T-helper 17 cell (primary cell): ENCODE measurements at places on chromosomes 3 and 15. TPM values are rescaled to one million over a fixed set of nuclear protein-coding genes. Genes with fewer than 3 reads are reported as not detected.

The EIF4A2 gene
- total RNA-seq = 874 TPM

The DAZL gene
- not detected for total RNA-seq

The DOCK3 gene
- total RNA-seq = 1.9 TPM

The CRYGS gene
- total RNA-seq = 2.7 TPM

The TUSC7 gene
- not detected for total RNA-seq

The SAMD7 gene
- not detected for total RNA-seq

The EPHB3 gene
- total RNA-seq = not detected

The CCK gene
- total RNA-seq = not detected

The HIGD2B gene
- total RNA-seq = not detected

DNA sequence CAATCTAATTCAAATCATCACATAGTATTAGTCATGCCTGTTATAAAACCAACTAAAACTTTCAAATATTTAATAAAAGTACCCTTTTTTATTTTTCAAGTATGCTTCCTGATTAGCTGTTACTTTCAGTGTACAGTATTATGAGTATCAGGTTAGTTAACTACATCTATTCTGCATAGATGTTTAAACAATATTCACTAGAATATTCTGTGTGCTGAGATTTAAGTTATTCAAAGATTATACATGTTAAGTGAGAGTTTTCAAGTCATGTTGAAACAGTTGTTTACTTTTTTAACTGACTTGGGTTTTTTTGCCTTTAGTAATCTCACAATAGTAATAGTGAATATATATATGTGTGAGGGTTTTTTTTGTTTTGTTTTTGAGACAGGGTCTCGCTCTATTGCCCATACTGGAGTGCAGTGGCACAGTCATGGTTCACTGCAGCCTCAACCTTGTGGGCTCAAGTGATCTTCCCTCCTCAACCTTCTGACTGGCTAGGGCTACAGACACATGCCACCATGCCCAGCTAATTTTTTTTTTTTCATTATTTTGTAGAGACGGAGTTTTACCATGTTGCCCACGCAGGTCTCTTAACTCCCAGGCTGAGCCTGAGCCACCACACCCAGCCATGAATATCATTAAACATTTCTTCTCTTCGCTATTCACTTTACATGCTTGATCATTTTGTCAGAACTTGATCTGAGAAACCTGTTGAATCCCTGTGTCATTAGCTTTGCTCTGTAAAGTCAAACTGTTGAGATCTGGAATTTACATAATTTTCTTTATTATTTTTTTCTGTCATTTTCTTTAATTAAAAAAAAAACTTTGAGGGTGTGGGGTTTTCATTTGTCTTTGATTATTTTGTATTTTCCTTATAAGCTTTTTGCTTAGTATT, 286.2 kb upstream of the UBE2E1 start:
- H3K27ac ChIP-seq = no peak overlapping the region
- DNase-seq = no peak
- H3K36me3 ChIP-seq = no peaks in the 10 kb centered on the region
- H3K4me3 ChIP-seq = no peak overlapping the region
- peaks cover 2% of the 10 kb centered on the region for H3K4me1 ChIP-seq

GRCh38 chr15:70559265-70560239, 203.8 kb downstream of the UACA start:
- H3K27me3 ChIP-seq = no peaks in the 10 kb centered on the region
- H3K4me3 ChIP-seq = no peak overlapping the region
- peaks cover 18% of the 10 kb centered on the region for H3K4me1 ChIP-seq
- H3K27ac ChIP-seq = no peak overlapping the region
- H3K36me3 ChIP-seq = no peaks in the 10 kb centered on the region

GRCh38 chr3:89527736-89528305, 420.4 kb downstream of the EPHA3 start:
- H3K4me3 ChIP-seq = no peak overlapping the region
- H3K36me3 ChIP-seq = no peaks in the 10 kb centered on the region
- H3K4me1 ChIP-seq = no peaks in the 10 kb centered on the region

DNA sequence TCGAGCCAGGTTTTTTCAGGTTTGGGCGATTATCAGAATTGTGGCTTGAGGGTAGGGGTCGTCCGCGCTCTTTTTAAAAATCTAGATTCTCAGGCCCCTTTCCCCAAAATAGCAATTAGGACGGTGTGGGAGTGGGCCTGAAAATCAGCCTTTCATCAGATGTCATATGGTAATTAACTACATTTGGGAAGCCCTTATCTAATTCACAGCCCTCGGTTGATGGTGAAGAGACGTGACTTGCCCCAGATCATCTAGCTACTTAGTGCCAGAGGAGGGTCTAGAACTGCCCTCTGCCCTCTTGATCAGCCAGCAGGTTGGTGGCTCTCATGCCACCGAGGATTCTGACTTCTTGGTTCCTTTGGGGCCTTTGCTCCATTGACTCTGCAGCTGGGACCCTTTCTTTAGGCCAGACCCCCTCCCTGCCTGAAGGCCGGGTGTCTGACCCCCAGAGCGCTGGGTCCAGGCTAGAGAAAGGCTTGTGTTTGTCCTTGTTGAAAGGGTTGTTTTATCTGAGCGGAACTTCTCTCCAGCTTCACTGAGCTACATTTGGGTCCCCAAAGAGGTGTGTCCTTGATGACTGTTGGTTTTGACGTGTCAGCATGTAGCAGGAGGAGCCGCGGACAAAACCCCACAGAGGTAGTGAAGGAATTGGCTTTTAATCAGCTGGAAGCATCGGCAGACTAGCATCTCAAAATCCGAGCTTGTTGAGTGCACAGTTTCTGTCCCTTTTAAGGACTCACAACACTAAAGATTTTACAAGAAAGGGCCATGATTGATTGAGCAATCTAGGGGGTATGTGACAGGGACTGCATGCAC, 857 bp downstream of the AEN start:
- H3K27me3 ChIP-seq = peaks cover 7% of the 10 kb centered on the region
- peaks cover 43% of the 10 kb centered on the region for H3K4me1 ChIP-seq
- peak overlapping the region; percentile 96 for H3K4me3 ChIP-seq
- peaks cover 5% of the 10 kb centered on the region for H3K36me3 ChIP-seq
- DNase-seq = no peak

DNA sequence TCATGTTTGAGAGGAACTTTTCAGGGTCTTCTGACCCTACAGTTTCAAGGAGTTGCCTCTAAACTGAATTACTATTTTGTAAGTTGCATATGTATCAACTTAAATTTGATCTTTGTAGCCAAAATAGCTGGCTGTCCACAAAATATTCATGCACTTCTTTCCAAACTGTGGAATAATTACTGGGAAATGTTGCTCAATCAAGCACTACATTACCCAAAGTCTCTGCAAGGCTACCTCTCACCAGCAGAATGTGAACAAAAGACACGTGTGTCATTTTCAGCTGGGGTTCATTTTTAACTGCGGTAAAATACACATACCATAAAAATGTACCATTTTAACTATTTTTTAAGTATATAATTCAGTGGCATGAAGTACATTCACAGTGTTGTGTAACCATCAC, 320.4 kb downstream of the CTNNB1 start:
- no peak overlapping the region for H3K27ac ChIP-seq
- H3K4me3 ChIP-seq = no peak overlapping the region
- no peaks in the 10 kb centered on the region for H3K4me1 ChIP-seq
- no peak for DNase-seq

DNA sequence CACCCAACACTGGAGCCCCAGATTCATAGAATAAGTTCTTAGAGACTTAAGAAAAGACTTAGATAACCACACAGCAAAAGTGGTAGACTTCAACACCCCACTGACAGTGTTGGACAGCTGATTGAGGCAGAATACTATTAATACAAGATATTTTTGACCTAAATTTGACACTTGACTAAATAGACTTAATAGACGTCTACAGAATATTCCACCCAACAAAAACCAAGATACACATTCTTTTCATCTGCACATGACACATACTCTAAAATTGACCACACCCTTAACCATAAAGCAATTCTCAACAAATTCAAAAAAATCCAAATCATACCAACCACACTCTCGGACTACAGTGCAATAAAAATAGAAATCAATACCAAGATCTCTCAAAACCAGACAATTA, 179.8 kb upstream of the TPM1 start:
- no peak overlapping the region for H3K27ac ChIP-seq
- H3K4me3 ChIP-seq = no peak overlapping the region
- H3K36me3 ChIP-seq = peaks cover 2% of the 10 kb centered on the region
- peaks cover 14% of the 10 kb centered on the region for H3K27me3 ChIP-seq

- no peak overlapping the region for H3K27ac ChIP-seq
- no peak overlapping the region for H3K4me3 ChIP-seq
- no peaks in the 10 kb centered on the region for H3K36me3 ChIP-seq
- H3K4me1 ChIP-seq = no peaks in the 10 kb centered on the region
- no peaks in the 10 kb centered on the region for H3K27me3 ChIP-seq
These were observed 13.6 kb downstream of the PDZRN3 start for GRCh38 chr3:73611176-73611575.

DNA sequence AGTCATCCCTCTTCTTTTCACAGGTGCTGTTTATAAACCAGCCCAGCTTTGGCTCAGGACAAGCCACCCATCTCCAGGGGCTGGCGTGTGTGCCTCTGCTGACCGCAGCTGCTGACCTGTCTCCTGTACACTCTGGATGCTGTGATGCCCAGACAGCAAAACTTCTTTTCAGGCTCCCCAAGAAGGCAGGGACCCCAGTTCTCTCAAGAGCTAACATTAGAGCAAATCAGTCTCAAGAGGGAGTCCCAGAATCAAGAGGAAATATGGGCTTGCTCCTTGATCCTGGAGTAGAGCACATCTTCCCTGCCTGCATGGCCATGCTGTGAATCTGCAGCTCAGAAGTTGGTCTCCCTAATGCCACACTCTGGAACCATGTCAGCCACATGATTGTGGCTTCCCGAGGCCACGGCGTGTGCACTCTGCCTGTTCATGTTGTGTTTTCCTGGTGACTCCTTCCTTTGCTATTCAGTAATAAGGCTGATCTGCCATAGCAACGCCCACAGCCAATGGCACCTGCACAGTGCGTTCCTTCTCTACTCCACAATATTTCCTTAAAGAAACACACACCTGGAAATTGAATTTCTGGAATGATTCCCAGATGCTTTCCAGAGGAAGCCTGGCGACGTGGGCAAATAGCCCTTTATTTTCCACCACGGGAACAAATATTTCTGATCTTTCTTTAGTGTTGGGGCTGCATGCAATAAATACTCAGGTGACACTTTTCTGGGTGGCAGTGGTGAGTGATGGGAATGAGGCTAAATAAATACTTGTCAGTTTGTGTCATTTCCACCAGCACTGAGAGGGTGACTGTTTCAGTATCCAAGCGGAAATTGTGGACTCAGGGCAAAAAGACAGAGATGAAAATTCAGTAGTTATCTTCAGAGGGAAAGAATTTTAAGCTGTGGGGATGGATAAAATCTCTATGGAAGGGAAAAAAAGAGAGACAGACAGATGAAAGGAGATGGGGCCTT, 21.9 kb upstream of the THSD4 start:
- no peak for DNase-seq
- no peak overlapping the region for H3K4me3 ChIP-seq
- H3K27me3 ChIP-seq = peaks cover 8% of the 10 kb centered on the region
- H3K27ac ChIP-seq = no peak overlapping the region
- H3K36me3 ChIP-seq = no peaks in the 10 kb centered on the region

- peaks cover 6% of the 10 kb centered on the region for H3K27me3 ChIP-seq
- no peaks in the 10 kb centered on the region for H3K4me1 ChIP-seq
- H3K27ac ChIP-seq = no peak overlapping the region
These were observed 276.6 kb downstream of the SHQ1 start for GRCh38 chr3:72571638-72572114.

- no peak overlapping the region for H3K27ac ChIP-seq
- no peaks in the 10 kb centered on the region for H3K4me1 ChIP-seq
- peaks cover 11% of the 10 kb centered on the region for H3K27me3 ChIP-seq
- H3K36me3 ChIP-seq = no peaks in the 10 kb centered on the region
- H3K4me3 ChIP-seq = no peak overlapping the region
These were observed 226.7 kb downstream of the THSD4 start for GRCh38 chr15:71341811-71342550.

- no peak for DNase-seq
- no peak within 1 kb of the TSS for H3K27ac ChIP-seq
- H3K36me3 ChIP-seq = no peaks in the 10 kb centered on the region
- H3K4me3 ChIP-seq = no peak within 1 kb of the TSS
These were observed at the start of gene CIDEC for GRCh38 chr3:9879830-9880549. CIDEC (minus strand) TSS chr3:9880253; CDS start chr3:9878486, 1,767 bp downstream.

GRCh38 chr3:117399311-117400078, 689.9 kb downstream of the TUSC7 start:
- DNase-seq = no peak
- no peak overlapping the region for H3K27ac ChIP-seq
- H3K4me3 ChIP-seq = no peak overlapping the region
- no peaks in the 10 kb centered on the region for H3K4me1 ChIP-seq
- H3K27me3 ChIP-seq = no peaks in the 10 kb centered on the region
- no peaks in the 10 kb centered on the region for H3K36me3 ChIP-seq

DNA sequence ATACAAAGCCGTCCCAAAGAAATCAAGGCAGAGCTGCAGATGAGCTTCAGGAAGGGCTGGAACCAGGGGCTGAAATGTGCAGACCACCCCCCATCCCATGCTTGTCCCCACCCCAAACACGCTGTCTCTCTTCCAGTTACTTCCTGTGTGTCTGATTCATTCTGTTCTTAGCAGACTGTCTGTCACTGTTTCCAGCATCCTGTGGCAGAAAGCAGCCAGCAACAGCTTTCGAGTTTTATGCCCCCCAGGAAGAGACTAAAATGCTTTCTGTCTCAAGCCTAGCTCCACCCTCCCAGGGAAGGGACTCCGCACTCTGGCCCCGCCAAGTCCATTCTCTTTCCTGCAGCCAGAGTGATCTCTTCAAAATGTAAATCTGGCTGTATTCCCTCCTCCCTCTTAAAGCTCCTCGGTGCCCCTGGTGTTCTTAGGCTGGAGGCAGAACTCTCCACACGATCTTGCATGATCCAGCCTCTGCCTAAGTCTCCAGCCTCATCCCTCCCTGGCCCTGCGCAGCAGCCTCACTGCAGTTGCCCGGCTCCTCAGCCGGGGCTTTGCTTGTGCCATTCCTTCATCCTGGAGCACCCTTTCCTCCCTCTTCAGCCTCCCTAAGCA, 41.5 kb downstream of the HRH1 start:
- peaks cover 39% of the 10 kb centered on the region for H3K27me3 ChIP-seq
- DNase-seq = no peak
- H3K4me1 ChIP-seq = peaks cover 8% of the 10 kb centered on the region
- H3K36me3 ChIP-seq = no peaks in the 10 kb centered on the region
- H3K4me3 ChIP-seq = no peak overlapping the region

DNA sequence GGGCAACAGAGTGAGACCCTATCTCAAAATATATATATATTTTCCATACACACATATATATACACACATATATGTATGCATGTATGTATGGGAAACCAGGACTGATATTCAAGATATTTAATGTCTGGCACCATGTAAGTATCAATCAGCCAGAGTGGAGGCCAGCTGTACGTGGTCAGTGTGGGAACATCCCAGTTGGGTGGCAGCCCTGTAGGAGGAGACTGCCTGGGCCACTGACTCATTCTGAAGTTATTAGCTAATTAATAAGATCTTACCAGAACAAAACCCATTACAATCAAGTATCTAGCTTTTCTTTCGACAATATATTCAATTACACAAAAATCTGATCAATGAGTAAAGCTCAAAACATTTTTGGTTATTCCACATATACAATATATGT, 85.1 kb upstream of the OCA2 start:
- H3K27ac ChIP-seq = no peak overlapping the region
- H3K27me3 ChIP-seq = no peaks in the 10 kb centered on the region
- DNase-seq = no peak
- H3K36me3 ChIP-seq = peaks cover 7% of the 10 kb centered on the region
- no peak overlapping the region for H3K4me3 ChIP-seq
- H3K4me1 ChIP-seq = peaks cover 2% of the 10 kb centered on the region
